Progenitor cell of endocrine pancreas (in vitro differentiated cells): ENCODE measurements at places on chromosomes 5 and 9. TPM values are rescaled to one million over a fixed set of nuclear protein-coding genes. Genes with fewer than 3 reads are reported as not detected.

The RBM18 gene
- 16.7 and 23.6 TPM in 2 replicates for total RNA-seq

The CYLC2 gene
- total RNA-seq: not detected in 2 replicates

The TCOF1 gene
- total RNA-seq: 58.9 and 66.7 TPM in 2 replicates

The TAF1L gene
- total RNA-seq: not detected in 2 replicates

The NRG2 gene
- total RNA-seq: 4.8 and 5.5 TPM in 2 replicates

The TSSK1B gene
- 0.27 and 0.29 TPM in 2 replicates for total RNA-seq
